ENCODE measurements at places on chromosomes 12 and 14. TPM values are rescaled to one million over a fixed set of nuclear protein-coding genes. Genes with fewer than 3 reads are reported as not detected.

PPP1R1A gene
- 6.8 TPM for total RNA-seq

SMIM41 gene
- not detected for total RNA-seq

LRRC43 gene
- total RNA-seq: not detected

GYS2 gene
- not detected for total RNA-seq

KIF21A gene
- 6.3 TPM for total RNA-seq

CLIP1 gene
- 21.9 TPM for total RNA-seq

PSME1 gene
- total RNA-seq: 89.8 TPM

KLRB1 gene
- 0.52 TPM for total RNA-seq

KRT73 gene
- under 0.01 TPM for total RNA-seq

KRT77 gene
- total RNA-seq: not detected

DDN gene
- total RNA-seq: 18.8 TPM

NOC4L gene
- 5.7 TPM for total RNA-seq

A2M gene
- 244 TPM for total RNA-seq
